Stimulated activated CD4-positive, alpha-beta T cell treated with anti-CD3 and anti-CD28 coated beads, Interleukin-1b, Interleukin-23, amount 100 ng/mL, for 1 hour (primary cell): ENCODE measurements at places on chromosomes 7 and 10.

- no peak for DNase-seq
Observed at GRCh38 chr10:31343009-31343408, 24.0 kb downstream of the ZEB1 start.

DNA sequence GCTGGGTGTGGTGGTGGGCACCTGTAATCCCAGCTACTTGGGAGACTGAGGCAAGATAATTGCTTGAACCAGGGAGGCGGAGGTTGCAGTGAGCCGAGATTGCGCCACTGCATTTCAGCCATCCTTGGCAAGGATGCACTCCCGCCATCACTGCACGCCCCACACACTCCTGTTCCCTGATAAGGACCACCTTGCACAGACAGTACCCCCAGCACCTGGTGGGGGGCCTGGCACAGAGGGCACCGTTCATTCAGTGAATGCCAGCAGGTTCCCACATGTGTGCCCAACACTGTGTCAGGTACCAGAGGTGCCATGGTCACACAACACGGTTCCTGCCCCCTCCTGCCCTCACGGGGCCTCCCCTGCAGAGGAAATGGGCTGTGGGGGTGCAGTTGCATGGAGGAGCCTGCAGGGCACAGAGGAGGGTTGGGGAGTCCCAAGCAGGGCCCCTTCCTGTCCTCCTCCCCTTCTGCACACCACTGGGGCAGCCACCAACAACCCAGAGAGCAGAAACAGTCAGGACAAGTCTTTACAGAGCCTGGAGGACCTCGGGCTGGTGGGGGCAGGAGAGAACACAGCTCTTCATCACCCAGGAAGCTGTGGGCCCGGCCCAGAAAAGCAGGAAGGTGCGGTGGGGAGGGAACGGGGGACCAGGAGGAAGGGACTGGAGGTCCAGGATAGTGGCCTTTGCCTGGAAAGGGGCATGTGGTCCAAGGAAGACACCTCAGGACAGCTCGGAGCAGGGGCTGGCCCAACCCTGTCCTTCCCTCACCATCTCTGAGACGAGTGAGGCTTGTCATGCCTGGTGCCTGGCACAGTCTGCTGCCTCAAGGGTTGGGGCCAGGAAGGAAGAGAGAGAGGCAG lies 7.1 kb downstream of the CRYGN start:
- no peak for DNase-seq

DNA sequence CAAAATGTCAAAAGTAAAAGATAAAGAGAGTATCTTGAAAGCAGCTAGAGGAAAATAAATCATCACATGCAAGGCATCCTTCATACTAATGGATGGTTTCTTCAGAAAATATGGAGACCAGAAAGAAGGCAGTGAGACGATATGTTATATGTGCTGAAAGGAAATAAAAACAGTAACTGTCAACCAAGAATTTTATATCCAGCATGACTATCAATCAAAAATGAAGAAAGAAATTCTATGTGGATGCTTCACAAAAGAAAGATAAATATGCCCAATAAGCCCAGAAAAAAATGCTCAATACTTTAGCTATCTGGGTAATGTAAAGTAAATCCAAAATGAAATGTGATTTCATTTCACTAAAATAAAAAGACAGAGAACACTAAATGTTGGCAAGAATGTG lies 142.1 kb downstream of the DGKI start:
- no peak for DNase-seq

GRCh38 chr7:20064181-20064970 lies 152.8 kb downstream of the MACC1 start:
- DNase-seq, result no peak

GRCh38 chr7:18756378-18757050 lies 261.0 kb downstream of the HDAC9 start:
- DNase-seq, result no peak

DNA sequence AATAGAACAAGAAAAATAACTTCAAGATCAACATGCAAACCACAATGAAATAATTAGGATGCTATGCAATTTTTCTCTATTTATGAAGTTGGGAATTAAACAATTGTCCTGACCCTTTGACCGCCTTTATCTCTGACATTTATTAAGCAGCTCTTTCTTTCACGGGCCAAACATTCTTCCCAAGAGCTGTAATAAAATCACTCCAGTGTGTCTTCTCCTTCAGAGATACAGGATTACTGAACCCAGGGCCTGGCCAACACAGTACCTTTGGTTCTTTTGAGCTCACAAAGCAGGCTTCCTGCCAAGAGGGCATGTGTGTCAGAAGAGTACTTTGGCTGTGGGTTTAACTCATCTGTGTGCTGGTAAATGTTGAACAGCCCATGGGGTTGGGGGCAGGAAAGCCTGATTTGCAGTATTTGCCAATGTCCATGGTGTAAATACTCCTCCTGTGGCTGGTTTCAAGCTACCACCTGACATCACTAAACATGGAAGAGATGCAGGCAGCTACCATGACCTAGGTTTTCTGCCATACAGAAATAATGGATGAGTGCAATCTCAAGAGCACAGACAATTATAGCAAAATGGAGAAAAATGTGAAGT lies 121.7 kb downstream of the FANK1 start:
- DNase-seq, result no peak

DNA sequence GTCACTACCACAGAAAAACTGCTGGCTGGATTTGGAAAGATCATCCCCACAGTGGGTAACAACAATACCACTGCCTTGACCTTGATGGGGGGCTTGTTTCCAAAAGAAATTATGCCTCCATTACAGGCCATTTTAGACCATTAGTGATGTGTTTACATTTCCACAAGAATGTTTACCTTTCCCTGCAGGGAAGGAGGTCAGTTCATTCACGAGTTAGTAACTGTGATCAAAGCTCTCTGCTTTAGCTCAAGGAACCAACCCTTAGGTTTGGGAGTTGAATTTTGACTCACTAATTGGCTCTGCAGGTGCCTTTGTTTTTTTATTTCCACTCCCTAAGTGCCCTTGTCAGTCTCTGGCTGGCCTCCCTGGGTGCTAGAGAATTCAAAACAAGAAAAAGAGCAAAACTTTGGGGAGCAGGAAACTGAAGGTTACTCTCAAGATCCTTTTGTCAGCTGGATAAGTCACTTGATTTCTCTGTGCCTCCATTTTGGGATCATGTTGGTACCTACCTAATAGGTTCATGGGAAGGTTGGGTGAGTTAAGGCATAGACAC lies 41.1 kb upstream of the NUPR2 start:
- DNase-seq, result no peak

- no peak for DNase-seq
Observed at GRCh38 chr7:149753375-149754233, 19.8 kb downstream of the ZNF467 start.
